ENCODE measurements at places on chromosomes 12 and 14.

DNA sequence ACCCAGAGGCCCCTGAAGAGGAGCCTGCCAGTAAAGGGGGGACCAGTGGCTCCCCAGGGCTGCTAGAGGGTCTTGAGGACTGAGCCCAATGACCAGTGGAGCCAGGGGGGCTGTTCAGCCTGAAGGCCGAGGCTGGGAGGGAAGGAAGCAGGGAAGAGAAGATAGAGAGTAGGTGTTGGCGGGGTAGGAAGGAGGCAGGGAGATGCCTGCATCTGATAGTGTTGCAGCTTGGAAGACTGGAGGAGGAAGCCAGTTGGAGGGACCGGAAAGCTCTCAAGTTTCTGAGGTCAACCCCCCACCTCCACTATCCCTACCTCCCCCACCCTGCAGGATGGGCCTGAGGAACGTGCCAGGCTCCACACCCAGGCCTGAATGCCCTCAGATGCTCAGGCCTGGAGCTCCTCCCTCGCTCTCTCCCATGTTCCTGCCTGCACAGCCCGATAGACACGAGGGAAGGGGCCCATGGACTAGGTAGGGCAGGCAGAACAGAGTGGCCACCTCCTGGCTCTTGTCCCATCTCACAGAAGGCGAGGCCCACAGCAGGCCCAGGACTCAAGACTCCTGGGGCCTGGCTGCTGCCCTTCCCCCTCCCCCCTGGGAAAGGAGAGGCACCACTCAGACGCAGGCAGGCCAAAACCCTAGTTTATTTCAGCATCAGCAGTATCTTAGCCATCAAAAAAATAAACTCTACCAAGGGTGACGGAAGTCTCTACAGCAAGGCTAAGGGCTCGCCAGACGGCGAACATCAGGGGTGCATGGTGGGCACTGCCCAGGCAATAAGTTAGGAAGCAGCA lies 3.4 kb downstream of the CKB start:
- DNase-seq: no peak

DNA sequence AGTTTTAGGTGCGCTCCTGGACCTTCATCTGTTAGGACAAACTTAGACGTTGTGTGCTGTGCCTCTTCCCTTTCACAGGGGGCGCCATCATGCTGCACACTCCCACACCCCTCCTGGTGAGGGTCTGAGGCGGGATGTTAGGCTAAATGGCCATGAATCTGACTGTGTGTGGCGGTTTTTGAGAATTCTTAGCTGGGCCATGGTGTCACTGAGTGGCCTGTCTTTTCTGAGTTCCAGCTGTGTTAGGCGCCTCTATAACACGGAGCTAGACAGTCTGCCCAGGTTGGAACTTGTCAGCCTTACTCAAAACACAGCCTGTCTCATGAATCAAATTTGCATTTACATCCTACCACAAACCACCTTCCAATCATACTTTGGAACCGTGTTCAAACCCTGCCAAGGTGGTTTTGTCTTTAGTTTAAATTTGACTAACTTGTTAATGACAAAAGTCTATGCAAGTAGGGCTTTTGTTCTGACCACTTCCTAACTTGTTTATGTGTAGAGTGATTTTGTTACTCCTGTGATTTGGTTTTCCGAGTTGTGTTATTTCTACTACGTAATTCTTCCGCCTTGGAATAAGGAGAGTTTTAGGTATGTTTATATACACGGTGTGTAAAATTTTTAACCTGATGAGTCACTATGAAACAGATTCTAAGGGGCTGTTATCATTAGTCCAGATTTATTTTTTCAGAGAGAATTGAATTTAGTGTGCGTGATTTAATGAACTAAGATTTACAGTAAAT lies 19.6 kb downstream of the ACVR1B start:
- no peak for DNase-seq

DNA sequence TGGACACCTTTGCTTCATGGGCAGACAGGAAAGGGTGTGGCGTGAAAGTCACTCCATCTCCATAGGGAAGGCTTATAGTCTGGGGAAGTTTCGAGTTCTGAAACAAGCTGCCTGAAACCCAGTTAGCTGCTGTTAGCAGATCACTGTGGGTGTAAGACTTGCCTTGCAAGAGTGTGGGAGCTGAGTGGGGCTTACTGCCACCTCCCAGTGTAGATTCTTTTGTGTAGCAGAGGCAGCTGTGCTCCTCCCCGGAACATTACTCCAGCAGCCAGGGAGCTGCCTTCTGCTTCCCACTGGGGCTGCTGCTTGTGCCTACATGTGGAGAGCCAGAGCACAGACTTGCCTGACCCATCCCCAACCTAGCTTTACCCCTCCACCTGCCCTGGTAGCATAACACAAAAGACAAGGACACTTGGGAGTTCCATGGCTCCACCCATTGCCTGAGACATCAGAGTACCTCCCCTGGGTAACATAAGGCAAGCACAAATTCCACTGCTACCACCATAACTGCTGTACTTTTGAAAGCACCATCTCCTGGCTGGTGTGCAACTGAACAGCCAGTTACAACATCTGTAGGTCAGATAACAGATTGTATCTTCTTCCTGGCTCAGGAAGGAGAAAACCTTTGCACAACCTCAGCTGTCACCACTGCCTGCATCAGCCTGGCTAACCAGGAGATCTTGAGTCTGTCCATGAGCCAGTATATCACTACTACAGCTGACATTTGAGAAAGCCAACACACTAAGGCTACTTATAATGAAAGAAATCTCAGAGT lies 69.5 kb downstream of the ADAMTS20 start:
- no peak for DNase-seq

DNA sequence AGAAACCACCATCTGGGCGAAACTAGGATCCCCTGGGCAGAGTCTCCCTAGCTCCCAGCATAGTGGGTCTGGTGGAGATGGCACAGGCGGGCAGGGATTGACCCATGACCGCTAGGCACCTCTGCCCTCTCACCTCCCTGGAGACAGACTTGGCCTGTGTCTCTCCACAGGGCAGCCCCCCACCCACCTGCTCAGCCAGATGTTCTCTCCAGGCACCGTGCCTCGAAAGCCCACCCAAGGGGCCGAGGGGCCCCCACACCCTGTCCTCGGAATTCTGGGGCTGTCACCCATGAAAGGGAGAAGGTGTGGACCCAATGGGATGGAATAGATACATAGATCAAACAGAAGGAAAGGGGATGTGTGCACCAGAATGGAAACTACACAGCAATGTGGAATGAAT lies 229.1 kb upstream of the RTL1 start:
- no peak for DNase-seq

- DNase-seq: no peak
Observed at GRCh38 chr12:62265511-62265910, 5.3 kb downstream of the USP15 start.

- DNase-seq: no peak
Observed at GRCh38 chr12:116278279-116278626, 760 bp upstream of the MED13L start.

DNA sequence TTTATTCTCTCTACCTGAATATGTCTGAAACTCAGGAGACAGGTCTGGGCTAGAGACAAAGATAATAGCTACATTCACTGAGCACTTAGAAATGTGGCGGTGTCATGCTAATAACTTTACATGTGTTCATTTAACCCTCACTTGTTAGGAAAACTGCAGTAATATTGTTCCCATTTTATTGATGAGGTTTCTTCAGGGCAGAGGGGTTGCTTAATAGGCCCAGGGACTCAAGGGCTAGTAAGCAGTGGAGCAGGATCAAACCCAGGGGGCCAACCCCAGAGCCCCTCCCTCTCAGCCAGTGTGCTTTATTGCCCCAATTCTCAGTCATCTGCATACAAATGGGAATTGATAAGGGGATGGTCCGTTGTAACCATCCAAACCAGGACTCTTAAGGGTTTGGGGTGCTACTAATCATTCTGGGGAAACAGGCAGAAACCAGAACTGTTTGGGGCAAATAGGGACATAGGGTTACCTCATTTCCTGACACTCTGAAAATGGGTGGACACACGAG lies 142.8 kb upstream of the AMIGO2 start:
- no peak for DNase-seq

DNA sequence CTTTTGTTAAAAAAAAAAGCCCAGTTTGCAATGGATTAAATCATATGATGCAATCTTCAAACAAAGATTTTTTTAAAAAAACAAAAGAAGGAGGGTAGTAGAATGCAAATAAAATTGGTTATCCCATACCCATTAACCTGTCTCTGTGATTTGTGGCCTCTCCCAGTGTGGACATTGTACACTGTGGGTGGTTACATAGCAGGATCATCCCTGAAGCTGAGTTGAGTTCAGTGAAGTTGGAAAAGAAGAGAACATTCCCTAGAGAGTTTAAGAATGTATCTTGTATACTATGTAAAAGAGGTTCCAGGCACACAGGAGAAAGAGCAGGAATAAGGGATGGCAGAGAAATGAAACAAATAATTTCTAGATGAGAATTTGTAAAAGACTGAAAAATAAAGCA lies 142.4 kb upstream of the SLC16A7 start:
- no peak for DNase-seq

GRCh38 chr14:64421166-64421565 lies 33.0 kb downstream of the MTHFD1 start:
- no peak for DNase-seq

DNA sequence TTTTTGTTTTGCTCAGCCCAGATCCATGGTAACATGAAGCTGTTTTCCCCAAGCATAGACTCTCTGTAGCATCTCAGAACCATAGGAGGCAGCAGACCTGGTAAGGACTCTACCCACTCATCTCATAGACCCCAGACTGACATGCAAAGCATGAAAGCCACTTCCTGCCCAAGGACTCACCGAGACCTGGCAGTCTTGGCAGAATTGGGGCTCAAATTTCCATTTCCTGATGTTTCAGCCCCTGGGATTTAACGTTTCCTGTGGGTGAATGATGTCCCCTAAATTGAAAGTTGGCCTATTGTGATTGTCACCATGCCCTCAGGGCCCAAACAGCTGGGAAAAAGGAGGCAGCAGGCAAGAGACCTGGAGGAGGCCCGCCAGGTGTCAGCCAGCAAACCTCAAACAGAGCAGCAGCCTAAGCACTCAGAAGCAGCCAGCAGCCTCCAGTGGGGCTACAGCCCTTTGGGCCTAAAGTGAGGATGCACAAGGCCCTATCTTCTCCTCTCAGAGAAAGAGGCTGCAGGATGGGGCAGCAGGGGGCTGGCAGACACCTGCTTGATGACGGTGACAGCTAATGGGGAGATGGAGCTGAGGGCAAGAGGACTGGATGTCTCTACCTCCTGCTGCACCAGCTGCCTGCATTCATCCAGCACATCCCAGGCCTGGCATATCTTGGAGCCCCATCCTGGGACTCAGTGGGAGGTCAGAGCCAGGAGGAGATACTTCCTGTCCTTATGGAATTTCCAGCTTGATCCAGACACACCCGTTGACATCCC lies 8.5 kb downstream of the KRT85 start:
- no peak for DNase-seq

DNA sequence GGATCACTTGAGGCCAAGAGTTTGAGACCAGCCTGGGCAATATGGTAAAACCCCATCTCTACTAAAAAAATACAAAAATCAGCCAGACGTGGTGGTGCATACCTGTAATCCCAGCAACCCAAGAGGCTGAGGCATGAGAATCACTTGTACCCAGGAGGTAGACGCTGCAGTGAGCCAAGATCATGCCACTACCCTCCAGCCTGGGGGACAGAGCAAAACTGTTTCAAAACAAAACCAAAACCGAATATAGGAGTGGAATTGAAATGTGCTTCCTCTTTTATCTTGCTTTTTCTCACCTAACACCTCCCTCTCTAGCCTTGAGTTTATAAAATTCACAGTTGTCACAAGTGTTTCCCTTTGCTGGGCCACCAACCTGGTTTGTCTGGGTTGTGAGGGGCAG lies 181.9 kb downstream of the PAH start:
- no peak for DNase-seq

DNA sequence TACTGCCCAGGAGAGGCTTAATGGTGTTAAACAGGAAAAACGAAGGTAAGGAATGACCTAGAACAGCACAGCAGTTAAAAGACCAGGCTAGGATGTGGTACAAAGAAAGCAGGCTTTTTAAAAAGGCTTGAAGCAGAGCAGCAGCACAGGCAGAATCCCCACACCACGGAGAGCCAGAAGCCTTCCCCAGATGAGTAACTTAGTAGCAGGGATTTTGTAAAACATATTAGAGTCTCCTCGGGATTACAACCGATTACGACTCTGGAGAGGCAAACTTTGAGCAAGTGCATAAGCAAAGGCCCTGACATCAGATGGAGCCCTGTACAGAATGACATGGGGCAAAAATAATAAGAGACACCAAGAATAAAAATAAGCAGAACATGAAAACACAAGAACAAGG lies 37.1 kb upstream of the DHRS4 start:
- no peak for DNase-seq

DNA sequence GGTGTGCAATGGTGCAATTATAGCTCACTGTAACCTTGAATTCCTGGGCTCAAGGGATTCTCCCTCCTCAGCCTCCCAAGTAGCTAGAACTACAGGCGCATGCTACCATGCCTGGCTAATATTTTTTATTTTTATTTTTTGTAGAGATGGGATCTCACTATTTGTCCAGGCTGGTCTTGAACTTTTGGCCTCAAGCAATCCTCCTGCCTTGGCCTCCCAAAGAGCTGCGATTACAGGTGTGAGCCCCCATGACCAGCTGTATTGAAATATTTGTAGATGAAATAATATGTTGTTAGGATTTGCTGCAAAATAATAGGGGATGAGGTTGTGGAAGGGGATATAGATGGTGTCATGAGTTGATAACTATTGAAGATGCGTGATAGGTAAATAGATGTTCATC lies 4.9 kb downstream of the KLHL28 start:
- DNase-seq: no peak

GRCh38 chr14:101843665-101844064 lies 82.2 kb downstream of the PPP2R5C start:
- DNase-seq: no peak

DNA sequence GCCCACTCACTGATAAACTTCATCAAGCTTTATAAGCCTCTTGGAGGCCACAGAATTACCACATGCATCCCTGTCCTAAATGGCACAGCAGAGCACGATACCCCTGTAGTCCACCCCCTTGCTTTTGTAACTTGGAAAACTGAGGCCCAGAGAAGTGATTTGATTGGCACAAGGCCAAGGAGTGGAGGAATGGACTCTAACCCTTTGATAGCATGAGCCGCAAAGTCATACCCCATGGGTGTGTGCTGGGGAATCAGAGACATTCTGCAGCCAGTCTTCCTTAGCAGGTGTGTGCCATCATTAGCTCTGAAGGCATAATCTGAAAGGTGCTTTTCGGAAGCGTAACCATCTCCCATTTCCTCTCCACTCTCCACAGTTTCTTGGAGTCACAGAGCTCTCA lies 28.5 kb upstream of the PWP1 start:
- DNase-seq: no peak

Data from NCI-H1436 (cell line).